ENCODE measurements at places on chromosomes 3 and 15.

DNA sequence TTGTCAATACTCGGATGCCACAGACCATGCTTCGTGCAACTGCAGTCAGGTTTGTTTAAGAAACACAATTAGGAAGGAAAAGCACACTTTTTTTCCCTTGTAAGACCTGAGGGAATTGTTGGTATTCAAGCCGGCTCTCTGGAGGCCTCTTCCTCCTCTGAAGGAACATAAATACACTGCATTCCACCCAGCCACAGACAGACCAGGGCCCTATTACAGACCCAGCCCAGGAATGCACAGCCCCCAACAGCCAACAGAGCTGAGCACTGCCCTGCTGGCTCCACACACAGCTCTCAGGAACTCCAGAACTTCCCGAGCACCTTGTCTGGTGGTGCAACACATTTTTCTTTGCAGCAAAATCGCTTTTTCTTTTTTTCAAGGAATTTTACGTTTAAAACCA is 488.7 kb upstream of the PROK2 start:
- DNase-seq, result no peak
- no peaks in the 10 kb centered on the region for H3K36me3 ChIP-seq
- H3K4me3 ChIP-seq, result no peak overlapping the region
- peak overlapping the region; percentile 61 for H3K27ac ChIP-seq
- H3K4me1 ChIP-seq, result peaks cover 3% of the 10 kb centered on the region

GRCh38 chr3:139295040-139295439 is 48.8 kb upstream of the MRPS22 start:
- no peak overlapping the region for H3K27ac ChIP-seq
- no peaks in the 10 kb centered on the region for H3K36me3 ChIP-seq
- no peaks in the 10 kb centered on the region for H3K27me3 ChIP-seq
- H3K4me1 ChIP-seq, result no peaks in the 10 kb centered on the region
- H3K4me3 ChIP-seq, result no peak overlapping the region

GRCh38 chr3:122973893-122974615 is 53.5 kb downstream of the SEMA5B start:
- H3K4me1 ChIP-seq, result peaks cover 12% of the 10 kb centered on the region
- no peaks in the 10 kb centered on the region for H3K27me3 ChIP-seq
- peak overlapping the region; percentile 89 for H3K27ac ChIP-seq
- H3K36me3 ChIP-seq, result no peaks in the 10 kb centered on the region
- no peak overlapping the region for H3K4me3 ChIP-seq

DNA sequence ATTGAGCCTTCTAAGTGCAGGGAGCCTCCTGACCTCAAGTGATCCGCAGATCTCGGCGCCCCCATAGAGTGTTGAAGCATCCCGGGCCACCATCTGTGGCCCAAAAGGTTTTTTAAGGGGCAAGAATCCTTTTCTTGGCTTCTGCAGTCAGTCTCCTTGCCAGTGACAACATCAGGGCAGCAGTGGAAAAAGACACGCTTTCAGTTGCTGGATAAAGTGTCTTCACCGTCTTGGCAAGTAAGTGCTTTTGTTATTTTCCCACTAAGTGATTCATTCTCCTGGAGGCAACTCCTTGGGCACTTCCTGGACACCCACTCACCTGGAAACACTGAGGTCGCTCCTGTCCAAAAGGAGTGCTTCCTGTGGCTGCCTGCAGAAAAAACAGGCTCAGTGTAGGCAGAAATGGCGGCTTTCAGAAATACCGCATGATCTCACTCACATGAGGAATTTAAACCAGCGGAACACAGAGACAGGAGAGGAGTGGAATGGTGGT is 71.7 kb upstream of the ABHD2 start:
- no peaks in the 10 kb centered on the region for H3K36me3 ChIP-seq
- H3K4me1 ChIP-seq, result no peaks in the 10 kb centered on the region
- peak; percentile 46 for DNase-seq
- H3K27me3 ChIP-seq, result no peaks in the 10 kb centered on the region
- peak overlapping the region; percentile 73 for H3K27ac ChIP-seq

DNA sequence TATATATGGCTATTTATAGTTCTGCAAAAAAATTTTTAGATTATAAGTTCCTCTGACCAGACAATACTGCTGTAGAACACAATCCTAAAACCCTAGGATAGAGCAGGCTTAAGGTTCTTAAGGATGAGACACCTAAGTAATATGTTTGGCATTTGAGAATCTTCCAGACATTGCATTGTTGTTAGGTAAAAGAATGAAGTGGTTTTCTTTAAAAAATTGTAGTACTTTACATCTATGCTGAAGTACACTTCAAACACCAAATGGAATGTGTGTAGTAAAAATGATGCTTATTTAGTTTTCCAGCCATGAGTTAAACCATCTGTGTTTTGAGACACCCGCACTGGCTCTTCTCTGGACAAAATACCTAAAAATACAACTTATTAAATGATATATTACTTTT is 857.7 kb downstream of the OTOL1 start:
- no peaks in the 10 kb centered on the region for H3K27me3 ChIP-seq
- H3K36me3 ChIP-seq, result no peaks in the 10 kb centered on the region
- no peak overlapping the region for H3K27ac ChIP-seq
- H3K4me3 ChIP-seq, result no peak overlapping the region
- DNase-seq, result no peak

- H3K27ac ChIP-seq, result peak overlapping the region; percentile 79
- H3K27me3 ChIP-seq, result no peaks in the 10 kb centered on the region
- peak overlapping the region; percentile 91 for H3K4me3 ChIP-seq
These were observed 33.4 kb downstream of the SPINK8 start for GRCh38 chr3:48299746-48300712.

DNA sequence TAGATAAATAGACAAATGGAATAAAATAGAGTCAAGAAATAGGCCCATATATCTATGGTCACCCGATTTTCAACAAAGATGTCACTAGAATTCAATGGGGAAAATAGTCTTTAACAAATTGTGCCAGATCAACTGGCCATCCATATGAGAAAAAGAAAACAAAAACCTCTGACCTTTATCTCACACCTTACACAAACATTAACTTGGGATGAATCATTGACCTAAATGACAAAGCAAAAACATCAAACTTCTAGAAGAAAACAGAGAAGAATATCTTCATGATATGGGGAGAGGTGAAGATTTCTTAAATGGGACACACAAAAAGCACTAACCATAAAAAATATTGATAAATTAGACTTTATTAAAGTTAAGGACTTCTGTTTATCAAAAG is 31.9 kb downstream of the ITGA11 start:
- no peaks in the 10 kb centered on the region for H3K4me1 ChIP-seq
- no peaks in the 10 kb centered on the region for H3K36me3 ChIP-seq
- H3K27me3 ChIP-seq, result no peaks in the 10 kb centered on the region
- H3K4me3 ChIP-seq, result no peak overlapping the region

GRCh38 chr3:158732856-158733200 is 571 bp upstream of the RARRES1 start:
- peak overlapping the region; percentile 87 for H3K27ac ChIP-seq
- no peak for DNase-seq
- H3K4me3 ChIP-seq, result peak overlapping the region; percentile 68

DNA sequence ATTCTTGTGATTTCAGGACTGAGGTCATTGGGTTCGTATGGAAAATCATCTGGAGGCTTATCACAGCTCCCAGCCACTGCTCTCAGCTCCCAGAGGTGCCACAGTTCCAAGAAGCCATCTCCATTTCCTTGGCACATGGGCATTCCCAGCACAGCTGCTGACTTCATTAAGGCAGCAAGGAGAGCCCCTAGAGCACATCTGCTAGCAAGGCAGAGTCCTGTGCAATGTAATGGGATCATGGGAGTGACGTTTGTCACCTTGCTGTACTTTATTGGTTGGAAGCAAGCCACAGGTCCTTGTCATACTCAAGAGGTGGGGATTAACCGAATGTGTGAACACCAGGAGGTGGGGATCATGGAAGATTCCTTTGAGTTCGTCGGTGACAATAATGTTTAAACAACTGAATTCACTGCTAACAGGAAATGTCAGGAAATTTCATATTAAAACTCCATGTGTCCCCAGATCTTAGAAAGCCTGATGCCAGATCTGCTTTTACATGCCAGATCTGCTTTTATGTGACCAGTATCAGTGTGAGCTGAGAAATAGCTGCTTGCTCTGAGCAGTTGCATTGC is 148.8 kb downstream of the GABRG3 start:
- no peaks in the 10 kb centered on the region for H3K4me1 ChIP-seq
- no peaks in the 10 kb centered on the region for H3K36me3 ChIP-seq
- H3K27ac ChIP-seq, result no peak overlapping the region

DNA sequence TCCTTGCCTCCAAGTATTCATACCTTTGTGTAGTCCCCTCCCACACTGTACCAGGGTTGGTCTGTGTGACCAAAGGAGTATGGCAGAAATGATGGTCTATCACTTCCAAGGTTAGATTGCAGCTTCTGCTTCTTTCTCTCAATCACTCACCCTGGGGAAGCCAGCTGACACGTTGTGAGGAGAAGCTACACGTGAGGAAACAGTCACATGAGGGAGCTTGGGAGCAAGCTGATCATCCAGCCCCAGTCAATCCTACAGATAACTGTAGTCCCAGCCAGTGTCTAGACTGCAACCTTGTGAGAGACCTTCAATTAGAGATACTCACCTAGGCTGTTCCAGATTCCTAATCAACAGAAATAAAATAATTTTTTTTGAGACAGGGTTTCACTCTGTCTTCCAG is 6.2 kb upstream of the ZNF774 start:
- no peak overlapping the region for H3K27ac ChIP-seq
- no peaks in the 10 kb centered on the region for H3K27me3 ChIP-seq
- H3K4me1 ChIP-seq, result no peaks in the 10 kb centered on the region
- no peak overlapping the region for H3K4me3 ChIP-seq

DNA sequence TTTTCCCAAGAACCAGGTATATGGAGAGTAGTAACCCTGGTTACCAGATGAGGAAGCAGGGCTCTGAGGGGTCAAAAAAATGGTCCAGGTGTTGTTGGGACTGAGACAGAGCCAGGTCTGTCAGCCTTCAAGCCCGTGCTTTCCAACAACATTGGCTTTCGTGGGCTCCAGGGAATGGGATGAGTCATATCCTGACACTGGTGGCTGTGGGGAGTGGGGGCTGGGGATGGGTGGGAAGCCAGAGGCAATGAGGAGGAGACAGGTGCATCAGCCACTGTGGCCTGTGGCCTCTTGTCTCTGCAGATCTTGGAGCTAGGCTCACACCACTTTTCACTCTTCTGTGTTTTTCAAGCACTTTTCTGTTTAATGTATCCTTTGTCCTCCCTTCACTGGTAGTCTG is 38.2 kb downstream of the CORO2B start:
- H3K27ac ChIP-seq, result no peak overlapping the region
- H3K27me3 ChIP-seq, result no peaks in the 10 kb centered on the region
- no peak for DNase-seq

DNA sequence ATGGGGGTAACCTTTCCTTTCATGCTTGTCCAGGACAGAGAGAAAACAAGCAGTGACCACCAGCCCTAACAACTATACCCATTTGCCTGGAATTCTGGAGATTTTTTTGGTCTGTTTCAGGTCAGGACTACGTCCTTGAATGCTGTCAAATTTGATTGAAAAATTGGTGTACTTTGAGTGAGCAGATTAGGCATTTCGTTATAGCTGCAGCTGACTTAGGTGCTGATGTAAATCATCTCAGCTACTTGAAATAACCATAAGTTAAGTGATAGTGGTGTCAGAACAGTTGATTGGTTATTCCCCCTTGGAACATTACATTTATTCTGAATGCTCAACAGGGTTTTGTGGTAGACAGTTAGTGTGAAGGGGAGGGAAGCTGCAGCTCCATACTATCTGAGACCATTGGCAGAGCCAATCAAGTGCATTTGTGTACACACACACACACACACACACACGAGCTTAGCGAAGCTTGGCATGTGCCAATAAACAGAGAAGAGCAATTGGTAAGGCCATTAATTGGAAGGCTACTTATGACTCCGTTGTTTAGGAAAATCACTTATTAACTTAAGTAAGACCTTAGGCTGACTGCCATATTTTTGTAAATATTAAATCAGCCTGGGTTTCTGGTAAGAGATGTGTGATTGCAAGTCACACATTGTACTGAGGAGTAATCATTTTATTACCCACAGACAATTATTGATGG is 447.8 kb downstream of the MFSD1 start:
- H3K4me3 ChIP-seq, result no peak overlapping the region
- DNase-seq, result no peak
- H3K4me1 ChIP-seq, result no peaks in the 10 kb centered on the region
- no peaks in the 10 kb centered on the region for H3K27me3 ChIP-seq
- H3K27ac ChIP-seq, result no peak overlapping the region
- no peaks in the 10 kb centered on the region for H3K36me3 ChIP-seq

DNA sequence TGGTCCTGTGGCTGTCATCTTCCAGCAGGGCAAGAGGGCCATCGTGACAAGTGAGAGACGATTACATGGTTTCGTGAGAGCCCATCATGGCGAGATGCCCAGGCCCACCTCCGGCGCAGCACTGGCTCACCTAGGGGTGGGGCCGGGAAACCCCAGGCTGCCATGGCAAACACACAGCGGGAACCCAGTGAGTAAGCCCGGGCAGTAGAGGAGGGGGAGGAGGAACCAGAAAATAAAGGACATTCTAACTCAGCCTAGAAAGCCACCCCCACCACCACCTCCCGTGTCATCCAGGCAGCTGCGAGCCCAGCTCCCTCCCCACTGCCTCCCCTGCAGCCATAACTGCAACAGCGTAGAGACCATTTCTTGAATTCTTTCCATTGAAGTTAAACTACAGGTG is 52.3 kb downstream of the PCSK6 start:
- no peaks in the 10 kb centered on the region for H3K36me3 ChIP-seq
- H3K27ac ChIP-seq, result no peak overlapping the region
- H3K4me3 ChIP-seq, result no peak overlapping the region
- no peaks in the 10 kb centered on the region for H3K4me1 ChIP-seq

- peaks cover 5% of the 10 kb centered on the region for H3K4me1 ChIP-seq
- no peak overlapping the region for H3K27ac ChIP-seq
- H3K36me3 ChIP-seq, result no peaks in the 10 kb centered on the region
- H3K4me3 ChIP-seq, result no peak overlapping the region
These were observed 61.4 kb upstream of the IMPG2 start for GRCh38 chr3:101381809-101382208.

- DNase-seq, result peak; percentile 5
- H3K36me3 ChIP-seq, result no peaks in the 10 kb centered on the region
- H3K27ac ChIP-seq, result no peak overlapping the region
- H3K27me3 ChIP-seq, result no peaks in the 10 kb centered on the region
- no peak overlapping the region for H3K4me3 ChIP-seq
These were observed 225.1 kb downstream of the SNRPN start for GRCh38 chr15:25179673-25180511.

GRCh38 chr15:70283511-70283910 is 185.8 kb upstream of the TLE3 start:
- no peaks in the 10 kb centered on the region for H3K27me3 ChIP-seq
- no peaks in the 10 kb centered on the region for H3K36me3 ChIP-seq
- H3K4me1 ChIP-seq, result no peaks in the 10 kb centered on the region
- H3K4me3 ChIP-seq, result no peak overlapping the region
- H3K27ac ChIP-seq, result no peak overlapping the region

GRCh38 chr3:48852151-48852550 is 4.5 kb upstream of the PRKAR2A start:
- no peaks in the 10 kb centered on the region for H3K4me1 ChIP-seq
- no peak for DNase-seq
- no peaks in the 10 kb centered on the region for H3K27me3 ChIP-seq

- no peaks in the 10 kb centered on the region for H3K36me3 ChIP-seq
- no peak for DNase-seq
- no peaks in the 10 kb centered on the region for H3K4me1 ChIP-seq
- no peak overlapping the region for H3K27ac ChIP-seq
These were observed 25.0 kb downstream of the CRYGS start for GRCh38 chr3:186519021-186519658.

- H3K4me3 ChIP-seq, result no peak overlapping the region
- no peaks in the 10 kb centered on the region for H3K27me3 ChIP-seq
- no peaks in the 10 kb centered on the region for H3K4me1 ChIP-seq
- no peak for DNase-seq
- no peaks in the 10 kb centered on the region for H3K36me3 ChIP-seq
These were observed 216.4 kb downstream of the TCF12 start for GRCh38 chr15:57134851-57135250.
